ENCODE measurements at places on chromosomes 3 and 15.

DNA sequence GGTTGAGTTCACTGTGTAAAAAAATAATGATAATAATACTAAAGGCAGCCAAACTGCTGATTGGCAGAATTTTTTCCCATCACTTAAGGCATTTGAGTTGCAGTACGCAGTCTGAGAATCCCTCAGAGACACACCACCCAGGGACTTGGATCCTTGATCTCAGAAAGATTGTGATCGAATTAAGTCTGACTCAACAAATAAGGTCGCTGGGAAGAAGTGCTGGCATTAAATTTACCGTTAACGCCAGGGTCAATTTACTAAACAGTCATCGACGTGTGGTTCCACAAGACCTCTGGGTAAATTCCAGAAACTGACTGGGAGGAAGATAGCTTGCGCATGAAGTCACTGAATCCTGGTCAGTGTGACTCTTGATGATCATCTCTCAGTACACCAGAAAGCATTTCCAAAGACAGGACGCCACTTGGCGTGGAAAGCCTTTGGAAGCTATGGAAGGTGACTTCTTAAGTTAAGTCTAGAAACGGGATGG, 48.3 kb upstream of the CGNL1 start:
- DNase-seq: no peak

- DNase-seq: no peak
Measured at GRCh38 chr3:135528413-135529015, 437.0 kb upstream of the PPP2R3A start.

GRCh38 chr3:150830094-150830681, 67.2 kb upstream of the SIAH2 start:
- no peak for DNase-seq

- DNase-seq: no peak
Measured at GRCh38 chr3:131795390-131796090, 239.3 kb downstream of the CPNE4 start.

- DNase-seq: no peak
Measured at GRCh38 chr3:135918600-135918999, 46.9 kb upstream of the PPP2R3A start.

DNA sequence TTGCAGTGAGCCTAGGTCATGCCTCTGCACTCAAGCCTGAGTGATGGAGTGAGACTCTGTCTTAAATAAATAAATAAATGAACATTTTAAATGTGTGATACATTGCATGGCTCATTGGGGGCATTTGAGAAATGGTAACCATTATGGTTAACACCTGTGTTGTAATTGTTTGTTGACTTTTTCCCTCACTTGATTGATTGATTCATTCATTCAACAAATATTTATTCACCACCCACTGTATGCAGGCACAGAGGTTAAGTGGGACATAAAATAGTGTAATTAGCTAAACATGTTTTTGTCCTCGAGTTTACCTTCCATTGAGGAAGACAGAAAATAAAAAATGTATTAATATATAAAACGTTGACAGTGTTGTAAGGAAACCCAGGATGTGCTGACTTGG, 127.1 kb upstream of the ANKRD28 start:
- DNase-seq: no peak

DNA sequence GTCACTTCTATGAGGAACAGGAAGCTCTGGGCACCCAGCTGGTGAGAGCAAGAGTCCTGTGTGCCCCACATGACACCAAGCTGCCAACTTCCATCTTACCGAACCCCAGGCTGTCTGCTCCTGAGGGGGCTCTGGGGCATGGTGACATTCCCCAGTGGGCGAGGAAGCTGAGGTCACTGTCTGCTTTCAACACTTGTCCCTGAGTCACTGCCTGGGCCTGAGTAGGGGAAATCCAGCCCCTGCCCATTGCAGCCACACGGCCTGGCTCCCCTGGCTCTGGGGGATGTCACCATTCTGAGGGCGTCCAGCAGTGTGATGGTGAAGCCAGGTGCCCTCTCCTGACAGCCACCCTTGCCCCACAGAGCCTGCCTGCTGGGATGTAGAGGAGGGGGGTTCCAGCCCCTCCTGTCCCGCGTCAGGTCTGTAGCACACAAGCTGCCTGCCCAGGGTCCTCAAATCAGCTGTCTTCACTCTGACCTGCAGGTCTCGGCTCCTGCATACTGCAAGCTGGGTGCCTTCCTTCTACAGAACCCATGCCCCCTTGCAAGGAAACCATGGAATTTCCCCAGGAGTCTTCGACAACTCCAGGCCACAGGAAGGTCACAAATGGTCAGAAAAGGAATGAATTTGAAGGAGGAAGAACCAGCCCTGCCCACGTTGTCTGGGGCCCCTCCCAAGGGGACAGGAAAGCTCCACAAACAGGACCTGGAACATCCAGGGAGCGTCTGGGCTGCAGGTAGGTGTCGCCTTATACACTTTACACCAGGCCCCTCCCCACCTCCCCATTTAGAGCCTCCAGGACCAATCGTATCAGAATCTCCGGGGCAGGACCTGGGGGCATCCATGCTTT, 69.9 kb upstream of the GATM start:
- DNase-seq: no peak

GRCh38 chr3:116029266-116029665, 406.0 kb downstream of the GAP43 start:
- DNase-seq: no peak

DNA sequence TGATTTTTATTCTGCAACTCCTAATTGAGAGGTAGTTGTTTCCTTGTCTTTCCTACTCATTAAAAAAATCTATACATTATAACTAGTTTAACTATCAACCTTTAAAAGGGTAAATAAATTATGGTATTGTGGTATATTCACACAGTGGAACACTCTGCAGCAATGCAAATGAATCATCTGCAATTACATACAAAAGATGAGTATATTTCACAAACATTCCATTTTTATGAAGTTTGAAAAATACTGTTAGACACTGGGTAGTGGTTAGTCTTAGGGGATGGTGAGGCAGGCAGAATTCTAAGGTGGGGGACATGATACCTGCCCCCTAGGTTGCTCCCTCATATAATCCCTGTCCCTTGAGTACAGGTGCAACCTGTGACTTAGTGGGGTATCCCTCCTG, 44.0 kb upstream of the MAGI1 start:
- no peak for DNase-seq

DNA sequence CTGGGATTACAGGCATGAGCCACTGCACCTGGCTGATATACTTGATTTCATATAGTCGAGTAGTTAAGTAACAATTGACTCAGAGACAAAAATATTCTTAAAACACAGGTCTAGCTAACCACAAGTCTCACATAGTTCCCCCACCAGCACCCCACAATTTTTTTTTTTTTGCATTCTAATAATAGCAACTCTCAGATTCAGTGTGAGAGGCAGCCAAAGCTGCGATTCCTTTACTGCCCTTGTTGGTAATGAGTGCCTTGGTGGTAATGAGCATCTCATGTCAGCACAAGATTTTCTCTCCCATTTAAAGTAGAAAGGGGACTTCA, 72.5 kb downstream of the WWTR1 start:
- no peak for DNase-seq

DNA sequence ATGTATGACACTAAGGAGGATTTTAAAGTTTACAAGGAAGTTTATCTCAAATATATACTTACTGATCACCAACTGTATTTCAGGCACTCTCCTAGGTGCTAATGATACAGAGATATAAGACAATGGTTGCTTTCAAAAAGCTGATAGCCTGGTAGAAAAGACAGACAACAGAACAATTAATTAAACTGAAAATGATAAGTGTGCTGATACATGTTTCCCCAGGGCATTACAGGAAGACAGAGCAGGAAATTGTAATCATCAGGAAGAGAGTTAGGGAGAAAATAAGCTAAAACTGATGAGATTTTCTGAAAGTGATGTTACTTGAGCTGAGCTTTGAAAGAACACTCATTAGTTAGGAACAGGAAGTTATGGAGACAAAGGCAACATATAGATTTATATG, 229.7 kb downstream of the RSRC1 start:
- no peak for DNase-seq

DNA sequence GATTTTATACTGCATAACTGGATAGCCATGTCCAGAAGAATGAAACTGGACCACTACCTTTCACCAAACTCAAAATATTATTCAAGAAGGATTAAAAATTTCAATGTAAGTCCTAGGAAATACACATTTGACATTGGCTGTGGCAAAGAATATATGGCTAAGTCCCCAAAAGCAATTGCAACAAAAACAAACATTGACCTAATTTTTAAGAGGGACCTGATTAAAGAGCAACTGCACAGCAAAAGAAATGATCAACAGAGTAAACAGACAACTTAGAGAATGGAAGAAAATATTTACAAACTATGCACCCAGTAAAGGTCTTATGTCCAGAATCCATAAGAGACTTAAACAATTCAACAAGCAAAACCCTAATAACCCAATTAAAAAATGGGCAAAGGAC, 1313.0 kb upstream of the GBE1 start:
- DNase-seq: no peak

- no peak for DNase-seq
Measured at GRCh38 chr3:50995085-50995824, 320.5 kb downstream of the DOCK3 start.

DNA sequence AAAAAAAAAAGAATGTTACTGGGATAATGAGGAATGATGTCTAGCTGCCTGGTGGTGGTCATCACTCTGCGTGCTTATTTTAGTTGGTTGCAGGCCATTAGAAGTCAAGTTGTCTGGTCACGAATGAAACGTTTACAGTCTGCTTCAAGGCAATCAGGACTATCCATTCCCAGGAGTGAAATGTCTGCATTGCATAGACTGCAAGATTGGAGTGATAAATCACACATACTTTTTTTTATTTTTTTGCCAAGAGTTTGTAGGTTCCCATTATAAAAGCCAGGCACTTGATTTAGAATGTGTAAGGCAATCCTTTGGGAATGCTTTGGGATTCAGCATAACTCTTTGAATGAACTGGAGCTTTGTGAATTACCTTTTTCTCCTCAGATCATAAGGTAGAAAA, 132.3 kb downstream of the STAC start:
- DNase-seq: no peak

GRCh38 chr15:35671197-35671596, 125.2 kb upstream of the DPH6 start:
- no peak for DNase-seq

DNA sequence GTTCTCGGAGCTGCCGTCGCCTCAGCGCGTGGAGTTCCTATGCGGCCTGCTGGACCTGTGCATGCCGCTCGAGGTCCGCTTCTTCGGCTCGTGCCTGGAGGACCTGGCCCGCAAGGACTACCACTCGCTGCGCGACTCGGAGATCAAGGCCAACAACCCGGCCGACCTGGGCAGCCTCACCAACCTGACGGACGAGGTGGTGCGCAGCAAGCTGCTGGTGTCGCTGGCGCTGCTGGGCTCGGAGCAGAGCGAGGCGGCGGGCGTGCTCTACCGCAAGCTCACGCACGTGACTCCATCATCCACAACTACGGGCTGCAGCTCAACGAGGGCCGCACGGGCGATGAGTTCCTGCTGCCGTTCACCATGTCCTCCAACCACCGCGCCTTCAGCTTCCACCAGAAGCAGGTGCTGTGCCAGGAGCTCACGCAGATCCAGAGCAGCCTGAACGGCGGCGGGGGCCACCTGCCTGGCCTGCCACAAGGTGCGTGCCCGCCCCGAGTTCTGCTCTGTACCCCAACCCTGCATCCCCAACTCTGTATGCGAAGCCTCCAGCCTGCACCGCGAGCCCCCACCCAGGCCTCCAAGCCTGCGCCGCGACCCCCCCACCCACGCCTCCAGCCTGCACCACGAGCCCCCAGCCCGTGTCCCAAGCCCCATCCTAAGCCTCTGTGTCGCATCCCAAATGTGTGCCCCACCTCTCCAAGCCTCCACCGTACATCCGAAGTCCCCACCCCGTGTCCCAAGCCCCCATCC, 178.2 kb downstream of the OR4M2 start:
- no peak for DNase-seq

DNA sequence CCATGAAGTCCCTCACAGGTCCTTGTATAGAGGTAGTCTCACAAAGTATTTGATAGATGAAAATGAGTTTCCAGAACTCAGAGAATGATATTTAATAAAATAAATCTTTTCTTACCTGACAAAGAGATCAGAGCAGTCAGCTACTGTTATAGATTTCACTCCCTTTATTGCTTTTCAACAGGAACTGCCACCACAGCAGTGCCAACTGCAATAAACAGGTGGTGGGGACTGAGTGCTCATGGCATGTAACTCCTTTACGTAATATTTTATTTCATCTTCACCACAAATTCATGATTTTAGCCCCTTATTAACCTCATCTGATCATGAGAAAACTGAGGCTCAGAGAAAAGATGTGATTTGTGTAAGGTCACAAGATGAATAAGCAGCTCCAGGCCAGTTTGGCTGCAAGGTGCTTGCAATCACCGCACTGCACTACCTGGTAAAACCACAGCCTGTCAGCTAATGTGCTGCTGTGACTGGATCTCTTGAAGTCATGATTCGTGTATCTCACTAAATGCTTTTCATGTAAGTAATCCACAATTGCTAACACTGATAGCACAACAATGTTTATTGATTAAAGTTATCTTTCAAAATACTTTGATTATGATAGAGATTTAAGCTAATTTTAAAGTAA, 78.8 kb downstream of the WNT5A start:
- no peak for DNase-seq

GRCh38 chr15:84830036-84830435, 12.9 kb downstream of the ALPK3 start:
- no peak for DNase-seq

- no peak for DNase-seq
Measured at GRCh38 chr3:195760345-195761122, 39.8 kb downstream of the MUC20 start.

DNA sequence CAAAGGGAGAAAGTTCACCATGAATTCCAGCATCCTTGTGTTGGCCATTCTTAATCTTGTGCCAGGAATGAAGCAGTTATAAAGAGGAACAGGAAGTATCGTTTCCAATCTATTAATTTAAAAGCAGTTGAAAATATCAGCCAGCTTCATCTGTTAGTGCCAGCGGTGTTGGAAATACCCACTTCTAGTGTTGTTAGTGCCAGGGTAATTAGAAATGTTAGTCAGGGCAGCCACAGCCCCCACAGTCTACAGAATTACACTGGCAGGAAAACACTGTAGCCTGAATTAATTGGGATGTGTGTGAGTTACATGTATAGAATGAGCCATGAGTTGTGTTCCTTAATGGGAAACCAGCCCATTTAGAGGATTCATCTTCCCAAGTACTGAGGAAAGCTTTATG, 127.8 kb downstream of the GHSR start:
- DNase-seq: no peak

- DNase-seq: no peak
Measured at GRCh38 chr3:71934520-71935270, 149.7 kb upstream of the PROK2 start.

Measured in T follicular helper cell (primary cell).